ENCODE measurements at places on chromosomes 1 and 21.

- no peak for DNase-seq
Measured at GRCh38 chr1:198153804-198154203, 3.0 kb upstream of the NEK7 start.

GRCh38 chr1:81949421-81949820, 148.7 kb downstream of the ADGRL2 start:
- DNase-seq = no peak

GRCh38 chr1:200415789-200416593, 6.2 kb upstream of the ZNF281 start:
- no peak for DNase-seq

GRCh38 chr1:151062741-151063371, 2.7 kb downstream of the MLLT11 start:
- no peak for DNase-seq

DNA sequence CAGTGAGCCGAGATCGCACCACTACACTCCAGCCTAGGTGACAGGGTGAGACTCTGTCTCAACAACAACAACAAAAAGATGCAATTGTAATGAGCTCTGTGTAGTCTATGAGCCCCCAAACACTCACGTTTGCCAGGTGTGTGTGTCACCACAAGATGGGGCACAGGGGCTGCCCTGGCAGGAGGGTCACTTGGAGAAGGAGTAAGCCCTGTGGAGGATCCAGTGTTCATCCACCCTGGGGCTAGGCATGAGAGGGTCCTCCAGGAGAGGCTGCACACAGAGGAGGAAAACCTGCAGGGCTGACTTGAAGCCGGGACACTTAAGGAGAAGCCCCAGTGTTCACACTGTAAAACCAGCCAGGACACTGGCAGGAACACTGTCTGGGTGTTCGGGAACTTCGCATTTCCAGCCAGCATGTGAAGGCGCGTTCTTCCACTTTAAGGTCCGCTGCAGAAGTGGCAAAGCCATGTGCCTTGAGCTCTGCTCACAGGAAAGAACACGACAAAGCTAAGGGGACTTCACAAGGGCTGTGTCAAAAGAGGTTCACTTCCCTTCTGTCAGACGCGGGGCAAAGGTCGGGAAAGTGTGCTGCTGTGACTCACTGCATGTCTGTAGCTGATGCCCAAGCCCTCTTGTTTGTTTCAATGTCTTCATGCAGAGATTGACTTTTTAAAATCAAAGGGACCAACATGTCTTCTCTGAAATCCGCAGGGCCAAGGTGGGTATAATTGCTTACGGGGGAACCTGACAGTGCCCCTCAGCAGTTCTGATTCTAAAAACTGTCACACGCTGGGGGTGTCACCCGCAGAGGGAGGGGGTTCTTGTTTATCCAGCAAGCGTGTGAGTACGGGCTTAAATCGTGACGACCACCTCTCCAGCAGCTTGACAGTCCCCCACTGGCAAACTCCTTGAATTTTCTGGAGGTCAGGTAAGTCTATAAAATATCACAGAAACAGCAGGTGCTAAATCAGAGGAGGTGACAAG, 102.8 kb downstream of the RIPK4 start:
- no peak for DNase-seq

DNA sequence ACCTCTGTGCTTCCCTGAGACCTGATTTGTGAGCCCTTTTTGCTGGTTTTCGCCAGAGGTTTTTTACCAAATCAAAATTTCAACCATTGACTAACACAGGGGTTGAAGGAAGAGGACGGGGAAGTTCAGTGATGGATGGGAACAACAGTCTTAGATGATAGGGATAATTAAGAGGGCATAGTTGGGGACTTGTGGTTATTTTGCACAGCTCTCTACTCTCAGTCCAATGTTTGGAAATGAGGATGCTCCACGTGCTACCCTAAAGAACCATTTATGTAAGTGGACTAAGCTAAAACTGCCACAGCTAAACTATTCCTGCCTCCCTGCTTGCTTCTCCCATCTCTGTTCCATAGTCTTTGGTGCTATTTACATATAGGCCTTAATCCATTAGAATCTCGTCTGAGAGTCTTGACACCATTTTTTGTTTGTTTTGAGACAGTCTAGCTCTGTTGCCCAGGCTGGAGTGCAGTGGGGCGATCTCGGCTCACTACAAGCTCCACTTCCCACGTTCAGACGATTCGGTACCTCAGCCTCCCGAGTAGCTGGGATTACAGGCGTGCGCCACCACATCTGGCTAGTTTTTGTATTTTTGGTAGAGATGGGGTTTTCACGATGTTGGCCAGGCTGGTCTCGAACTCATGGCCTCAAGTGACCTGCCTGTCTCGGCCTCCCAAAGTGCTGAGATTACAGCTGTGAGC, 684 bp upstream of the MCL1 start:
- no peak for DNase-seq

DNA sequence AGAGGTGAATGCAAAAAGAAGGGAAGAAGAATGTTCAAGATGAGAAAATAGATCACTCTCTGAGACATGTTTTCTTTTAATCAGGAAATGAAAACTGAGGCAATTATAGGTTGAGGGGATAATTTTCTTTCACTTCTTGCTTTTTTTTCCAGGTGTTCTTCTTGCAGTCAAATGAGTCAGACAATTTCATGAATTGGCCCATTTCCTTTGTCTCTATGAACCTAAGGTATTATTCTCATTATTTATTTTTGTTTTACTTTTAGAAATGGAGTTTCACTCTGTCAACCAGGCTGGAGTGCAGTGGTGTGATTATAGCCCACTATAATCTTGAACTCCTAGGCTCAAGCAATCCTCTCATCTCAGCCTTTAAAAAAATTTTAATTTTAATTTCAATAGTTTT, 3.5 kb upstream of the VASH2 start:
- DNase-seq = no peak

- DNase-seq = no peak
Measured at GRCh38 chr1:112383759-112384370, 12.1 kb upstream of the CTTNBP2NL start.

DNA sequence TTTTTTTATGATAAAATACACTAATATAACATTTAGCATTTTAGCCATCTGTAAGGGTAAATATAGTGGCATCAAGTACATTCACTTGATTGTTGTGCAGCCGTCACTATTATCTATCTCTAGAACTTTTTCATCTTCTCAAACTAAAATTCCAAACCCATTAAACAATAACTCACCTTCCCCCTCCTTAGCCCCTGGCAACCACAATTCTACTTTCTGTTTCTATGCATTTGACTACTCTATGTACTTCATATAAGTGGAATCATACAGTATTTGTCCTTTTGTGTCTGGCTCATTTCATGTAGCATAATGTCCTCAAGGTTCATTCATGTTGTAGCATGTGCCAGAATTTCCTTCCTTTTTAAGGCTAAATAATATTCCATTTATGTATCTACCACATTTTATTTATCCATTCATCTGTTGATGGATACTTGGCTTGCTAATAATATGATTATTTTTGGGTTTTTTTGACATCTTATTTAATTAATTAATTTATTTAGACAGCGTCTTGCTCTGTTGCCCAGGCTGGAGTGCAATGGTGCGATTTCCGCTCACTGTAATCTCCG, 69.6 kb upstream of the MACF1 start:
- DNase-seq = no peak

GRCh38 chr1:37181425-37181824, 147.1 kb upstream of the GRIK3 start:
- DNase-seq = no peak

DNA sequence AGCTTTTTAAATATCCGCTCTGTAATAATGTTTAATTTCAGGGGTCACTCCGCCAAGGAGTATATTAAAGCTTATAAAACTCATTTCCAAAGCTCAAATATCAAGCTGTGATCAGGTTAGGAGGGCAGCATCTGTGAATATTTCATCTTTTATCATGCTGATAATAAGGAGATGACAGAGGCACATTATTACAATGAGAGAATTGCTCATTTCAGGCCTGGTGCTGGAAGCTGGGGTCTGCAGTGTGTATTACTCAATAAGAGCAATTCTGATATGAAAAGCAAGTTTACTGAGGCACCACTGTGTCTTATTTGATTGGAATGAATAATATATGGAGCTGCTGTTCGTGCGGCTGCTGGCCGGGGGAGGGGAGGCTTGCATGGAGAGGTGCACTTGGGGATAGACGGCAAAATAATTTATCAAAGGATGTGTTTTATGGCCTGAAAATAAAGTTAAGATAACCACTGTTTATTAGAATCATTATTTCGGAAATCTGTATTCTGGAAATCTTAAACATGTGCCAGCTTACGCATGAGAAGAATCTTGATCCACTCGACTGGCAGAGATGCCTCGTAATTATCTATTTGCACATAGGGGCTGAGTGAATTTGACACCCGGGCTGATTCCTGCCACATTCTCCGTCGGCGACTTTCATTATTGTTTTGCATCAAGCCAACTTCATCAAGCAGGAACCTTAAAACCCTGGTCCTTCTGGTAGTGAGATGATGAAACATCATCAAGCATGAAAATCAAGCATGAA, 173.2 kb downstream of the RRAGC start:
- no peak for DNase-seq

GRCh38 chr1:107865627-107866026, 99.4 kb downstream of the VAV3 start:
- DNase-seq = no peak

DNA sequence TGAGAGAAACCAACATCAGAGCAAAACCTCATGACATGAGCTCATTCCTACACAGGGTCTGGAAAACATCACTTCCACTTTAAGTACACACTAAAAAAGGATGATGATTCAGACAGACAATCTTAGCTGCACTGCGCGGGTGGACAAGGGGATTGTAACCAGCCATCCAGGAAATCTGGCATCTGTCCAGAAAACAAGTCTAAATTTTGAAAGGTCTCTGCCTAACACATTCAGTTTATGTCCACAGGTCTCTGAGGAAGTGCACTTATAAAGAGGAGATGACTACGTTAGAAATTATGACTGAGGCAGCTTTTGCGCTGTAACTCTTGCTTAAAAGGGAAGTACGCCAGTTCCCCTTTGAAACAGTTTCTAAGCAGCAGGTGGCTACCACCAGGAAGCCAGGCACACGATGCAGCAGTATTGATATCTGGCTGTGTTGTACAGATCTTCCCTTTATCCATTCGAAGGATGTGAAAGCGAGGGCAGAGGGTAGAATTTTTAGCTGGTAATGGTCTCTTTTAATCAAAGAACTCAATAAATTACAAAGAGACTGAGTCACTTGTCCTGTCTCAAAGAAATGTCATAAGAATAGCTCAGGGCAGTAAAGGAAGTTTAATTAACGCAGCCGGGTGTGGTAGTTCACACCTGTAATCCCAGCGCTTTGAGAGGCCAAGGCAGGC, 128.0 kb downstream of the SETD4 start:
- DNase-seq = no peak

GRCh38 chr1:179026813-179027669, 1.3 kb downstream of the FAM20B start:
- DNase-seq = no peak

GRCh38 chr21:41269535-41269934, 47.1 kb upstream of the FAM3B start:
- DNase-seq = no peak

DNA sequence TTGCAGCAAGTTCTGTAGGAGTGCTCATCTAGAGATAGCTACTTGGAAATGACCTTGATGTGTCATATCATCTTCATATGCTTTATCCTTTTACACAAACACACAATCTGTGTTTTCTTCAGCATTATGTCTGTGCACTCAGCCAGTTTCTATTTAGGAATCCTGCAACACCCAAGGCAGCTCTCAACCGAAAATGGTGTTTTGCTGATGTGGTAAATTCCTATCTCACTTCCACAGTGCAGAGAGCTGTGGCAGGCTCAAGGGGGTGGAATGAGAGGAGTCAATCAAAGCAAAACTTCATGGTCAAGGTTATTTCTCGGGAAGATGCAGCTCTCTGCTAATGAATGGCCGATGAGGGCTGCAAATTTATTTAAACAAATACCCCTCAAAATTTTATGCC, 59.3 kb downstream of the IGSF5 start:
- no peak for DNase-seq

GRCh38 chr1:194273660-194274059, 1087.2 kb upstream of the B3GALT2 start:
- no peak for DNase-seq

DNA sequence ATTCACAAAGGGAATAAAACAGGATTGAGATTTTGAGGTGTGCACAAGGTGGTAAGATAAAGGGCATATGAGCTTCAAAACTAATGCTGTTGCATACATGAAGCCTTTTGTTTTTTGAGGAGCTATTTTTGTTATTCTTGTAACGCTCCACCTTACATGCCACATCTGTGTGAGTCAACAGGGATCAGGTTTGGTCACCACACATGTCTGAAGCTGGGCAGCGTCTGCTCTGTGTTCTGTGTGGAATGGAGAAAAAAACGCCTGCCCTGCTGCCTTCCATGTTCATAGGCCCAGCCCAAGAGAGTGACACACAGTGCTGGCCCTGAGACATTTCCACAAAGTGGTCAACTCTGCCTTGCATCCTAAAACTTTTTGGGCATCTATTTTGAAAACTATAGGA, 67.7 kb downstream of the MPZL1 start:
- no peak for DNase-seq

- DNase-seq = no peak
Measured at GRCh38 chr1:87452648-87453047, 124.0 kb downstream of the LMO4 start.

DNA sequence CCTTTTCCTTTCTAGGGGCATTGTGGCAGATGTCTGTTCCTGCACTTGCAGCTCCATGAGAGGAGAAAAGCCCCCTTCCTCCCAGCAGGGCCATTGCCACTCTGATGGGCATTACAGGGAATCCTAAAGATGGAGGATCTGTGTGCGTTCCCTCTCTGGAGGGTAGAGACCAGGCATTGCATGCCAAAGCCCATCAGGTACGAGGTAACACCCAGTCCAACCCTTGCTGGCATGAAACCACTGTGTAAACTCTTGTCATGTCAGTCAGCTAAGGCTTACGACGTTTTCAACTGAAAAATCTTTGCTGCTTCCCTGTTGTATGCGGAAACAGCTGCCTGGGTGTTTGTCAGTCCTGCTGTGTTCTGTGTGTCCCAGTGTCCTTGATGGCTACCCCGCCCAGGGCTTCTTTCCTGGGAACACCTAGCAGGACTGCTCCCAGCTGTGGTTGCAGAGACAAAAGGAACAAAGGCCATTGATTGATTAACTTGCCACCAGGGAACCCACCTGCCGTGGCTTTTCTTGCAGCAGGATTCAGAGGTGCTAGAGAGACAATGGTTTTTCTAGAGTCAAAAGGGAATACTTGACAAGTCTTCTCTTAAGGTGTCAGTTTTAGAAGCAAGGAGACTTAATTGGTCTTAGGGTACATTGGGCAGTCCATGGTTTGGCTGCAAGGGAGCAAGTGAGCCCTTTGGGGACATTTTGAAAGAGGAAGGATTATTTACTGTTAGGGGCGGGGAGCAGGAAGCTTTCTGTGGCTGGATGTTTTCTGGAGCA, 24.6 kb downstream of the B3GALT5 start:
- peak; percentile 64 for DNase-seq

DNA sequence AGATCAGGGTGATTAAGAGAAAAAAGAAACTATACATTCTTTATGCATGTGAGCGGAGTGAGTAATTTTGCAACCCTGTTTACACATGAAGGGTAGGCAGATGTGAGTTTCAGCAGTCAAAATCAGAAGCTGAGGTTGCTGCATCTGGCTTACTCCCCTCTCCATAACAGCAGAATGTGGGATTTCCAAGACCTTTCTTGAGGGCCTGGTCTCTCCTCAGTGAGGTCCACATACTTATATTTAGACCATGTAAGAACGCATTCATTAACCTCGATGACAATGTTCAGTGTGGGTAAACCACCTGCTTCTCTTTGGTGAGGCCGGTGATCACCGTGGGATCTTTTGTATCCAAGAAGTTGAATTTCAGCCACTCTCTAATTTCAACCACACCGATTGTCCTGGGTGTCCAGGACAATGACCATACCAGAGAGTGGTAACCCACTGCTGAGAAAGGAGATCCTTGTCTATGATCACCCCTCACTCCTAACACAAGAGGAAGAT, 18.7 kb upstream of the RAP1A start:
- DNase-seq = no peak

GRCh38 chr1:150973836-150974579, 627 bp downstream of the CERS2 start:
- peak; percentile 41 for DNase-seq
